ENCODE measurements at places on chromosomes 1 and 21. TPM values are rescaled to one million over a fixed set of nuclear protein-coding genes. Genes with fewer than 3 reads are reported as not detected.

Gene CADM3
- not detected for total RNA-seq

Gene CD2
- total RNA-seq = not detected

Gene MROH9
- not detected for total RNA-seq

Gene S100A7A
- total RNA-seq = not detected

Gene FAM167B
- total RNA-seq = 1.9 TPM

DNA sequence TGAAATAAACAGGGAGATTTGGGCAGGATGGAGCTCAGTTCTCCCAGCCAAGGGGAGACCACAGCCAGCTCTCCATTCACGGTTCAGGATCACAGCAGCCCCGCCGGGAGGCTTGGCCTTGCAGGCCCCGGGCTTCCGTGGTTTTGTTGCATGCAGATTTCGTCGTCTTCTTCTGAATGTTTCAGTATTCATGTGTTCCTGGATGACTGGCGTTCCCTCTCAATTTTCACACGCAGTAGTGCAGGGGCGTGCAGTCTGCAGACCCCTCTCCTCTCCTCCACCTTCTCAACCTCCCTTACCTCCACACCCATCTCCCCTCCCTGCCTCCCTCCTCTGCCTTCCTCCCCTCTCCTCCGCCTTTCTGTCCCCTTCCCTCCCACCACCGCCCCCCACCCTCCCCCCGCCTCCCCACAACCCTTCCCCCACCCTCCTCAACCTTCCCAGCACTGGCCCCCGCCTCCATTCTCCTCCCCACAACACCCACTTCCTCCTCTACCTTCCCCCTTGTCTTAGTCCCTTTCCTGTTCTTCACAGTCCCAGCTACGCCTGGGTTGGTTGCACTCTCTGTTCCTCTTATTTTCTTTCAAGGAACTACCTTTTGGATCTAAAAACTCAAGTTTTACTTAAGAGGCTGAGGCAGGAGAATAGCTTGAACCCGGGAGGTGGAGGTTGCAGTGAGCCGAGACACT lies 8.4 kb upstream of the SLC19A1 start:
- no peak for DNase-seq

DNA sequence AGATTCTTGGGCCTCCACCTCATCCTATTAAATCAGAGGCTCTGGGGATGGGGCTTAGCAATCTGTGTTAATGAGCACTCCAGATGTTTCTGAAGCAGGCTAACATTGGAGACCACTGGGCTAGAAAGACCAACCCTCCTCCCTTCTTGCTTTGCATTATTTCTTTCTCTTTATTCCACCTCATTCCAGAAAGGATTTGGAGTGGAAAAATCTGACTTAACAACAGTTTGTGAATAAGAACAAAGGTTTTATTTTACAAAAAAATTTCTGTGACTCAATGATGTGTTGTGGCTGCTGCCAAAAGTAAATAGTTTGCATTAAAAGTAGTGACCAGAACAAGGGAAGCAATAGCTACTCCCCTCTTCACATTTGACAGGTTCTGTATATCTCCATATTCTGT lies 79.4 kb downstream of the TGFB2 start:
- no peak for DNase-seq

DNA sequence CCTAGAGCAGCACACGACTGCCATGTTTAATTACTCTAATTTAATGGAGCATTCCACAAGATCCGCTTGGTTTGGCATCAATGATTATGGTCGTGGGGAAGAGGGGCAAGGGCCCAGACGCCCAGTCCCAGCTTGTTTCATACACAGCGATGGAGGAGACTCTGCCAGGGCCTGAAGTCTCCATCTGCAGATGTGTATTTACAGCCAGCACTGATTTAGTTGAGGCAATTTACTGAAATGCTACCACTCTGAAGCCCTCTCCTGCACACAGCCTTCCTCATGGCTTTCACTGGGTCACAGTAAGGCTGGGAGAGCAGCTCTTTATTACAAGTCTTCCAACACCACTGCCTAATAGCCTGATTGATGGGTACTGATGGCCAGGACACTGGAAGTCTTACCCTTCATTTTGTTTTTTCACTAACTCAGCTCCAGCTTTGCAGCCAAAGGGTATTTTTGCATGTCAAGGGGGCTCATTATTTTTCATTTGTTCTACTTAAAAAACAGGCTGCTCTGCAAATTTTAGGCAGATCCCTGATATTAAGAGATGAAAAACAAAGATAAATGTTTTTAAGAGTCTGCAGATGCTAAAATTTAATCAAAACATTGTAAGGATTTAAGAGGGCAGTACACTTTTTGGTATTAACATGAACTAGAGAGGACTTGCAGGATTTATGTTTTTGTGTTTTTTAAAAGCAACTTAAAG lies 236.3 kb downstream of the SIPA1L2 start:
- DNase-seq = no peak

GRCh38 chr1:119275145-119276134 lies 93.1 kb upstream of the HAO2 start:
- peak; percentile 31 for DNase-seq

DNA sequence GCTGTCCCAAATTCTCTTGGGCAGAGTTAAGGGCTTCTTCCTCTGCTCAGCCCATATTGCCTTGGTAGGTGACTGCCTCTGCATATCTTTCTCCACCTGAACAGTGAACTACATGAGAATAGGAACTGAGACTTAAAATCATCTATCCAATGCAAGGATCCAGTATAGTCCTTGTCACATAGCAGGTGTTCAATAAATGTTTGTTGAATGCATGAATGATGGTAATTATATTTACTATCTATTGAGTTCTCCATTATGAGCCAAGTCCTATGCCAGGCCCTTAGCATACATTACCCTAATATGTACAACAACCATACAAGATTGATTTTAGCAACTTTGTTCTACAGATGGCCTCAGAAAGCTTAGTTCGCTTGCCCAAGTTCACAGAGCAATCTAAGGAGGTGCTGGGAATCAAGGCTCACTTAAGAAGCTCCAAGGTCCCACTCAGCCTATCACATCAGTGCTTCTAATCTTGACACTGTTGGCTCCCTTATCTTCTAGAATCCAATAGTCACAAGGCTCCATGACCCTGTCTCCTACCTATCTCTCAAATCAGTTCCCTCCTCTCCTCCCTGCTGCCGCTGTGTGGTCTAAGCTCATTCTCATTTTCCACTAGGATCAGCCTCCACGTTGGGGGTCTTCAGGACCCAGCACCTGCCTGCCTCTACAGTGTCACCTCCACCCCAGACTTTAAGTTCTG lies 2.2 kb upstream of the CDK18 start:
- no peak for DNase-seq

DNA sequence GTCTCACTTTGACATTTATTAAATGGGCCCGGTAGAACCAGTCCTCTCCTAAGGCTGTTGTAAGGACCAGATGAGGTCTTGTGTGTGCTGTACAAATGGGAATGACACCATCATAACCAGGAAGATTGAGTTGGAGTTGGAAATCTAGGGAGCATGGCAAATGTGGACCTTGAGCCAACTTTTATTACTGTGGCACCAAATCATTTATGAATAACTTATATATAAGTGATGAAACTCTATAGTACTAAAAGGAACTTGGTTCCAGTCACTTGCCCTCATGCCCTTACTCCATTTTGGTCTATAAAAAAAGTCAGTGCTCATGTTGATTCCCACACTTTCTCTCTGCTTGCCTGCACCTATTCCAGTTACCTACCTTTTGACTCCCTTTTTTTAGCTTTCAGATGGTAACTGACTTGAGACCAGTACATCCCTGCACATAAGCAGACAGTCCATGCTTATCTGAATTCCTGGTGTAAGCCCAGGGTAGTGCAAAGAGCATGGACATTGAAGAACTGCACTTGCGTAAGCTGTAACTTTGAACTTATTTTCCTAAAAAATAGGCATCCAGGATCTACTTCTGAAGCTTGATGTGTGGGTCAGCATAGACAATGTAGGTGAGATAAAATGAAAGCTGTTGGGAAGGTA lies 210.6 kb downstream of the PBX1 start:
- no peak for DNase-seq

DNA sequence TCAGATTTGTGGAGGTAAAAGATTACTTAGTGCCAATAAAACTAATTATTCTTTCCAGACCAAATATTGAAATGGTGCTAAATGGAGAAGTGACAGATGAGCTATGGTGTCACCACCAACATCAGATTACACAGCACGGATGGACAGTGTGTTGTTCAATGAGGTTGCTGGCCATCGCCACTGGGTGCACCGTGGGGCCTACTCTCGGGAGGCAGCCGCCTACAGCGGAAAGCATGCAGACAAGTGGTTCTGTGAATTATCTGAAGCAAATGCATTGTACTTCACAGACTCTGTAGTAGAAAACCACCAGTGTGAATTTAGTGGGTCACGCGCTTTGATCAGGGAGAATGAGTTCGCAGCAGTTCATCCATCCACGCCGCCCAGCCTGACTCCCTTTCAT lies 42.3 kb downstream of the GNG4 start:
- no peak for DNase-seq

- DNase-seq = no peak
These were observed 19.5 kb upstream of the SH2D2A start for GRCh38 chr1:156836041-156836654.

- no peak for DNase-seq
These were observed 60.5 kb downstream of the CD58 start for GRCh38 chr1:116510361-116510760.

- DNase-seq = no peak
These were observed 39.3 kb downstream of the HMGB4 start for GRCh38 chr1:33903210-33903589.

- no peak for DNase-seq
These were observed 41.5 kb downstream of the LHX9 start for GRCh38 chr1:197958438-197959305.

All from dermis microvascular lymphatic vessel endothelial cell (primary cell).